ENCODE measurements at places on chromosomes 16 and 17.
A peak's percentile ranks its signal among the peaks of the same experiment; 100 is the strongest.

- DNase-seq = no peak
Observed at GRCh38 chr16:55039511-55039910, 108.8 kb downstream of the IRX5 start.

DNA sequence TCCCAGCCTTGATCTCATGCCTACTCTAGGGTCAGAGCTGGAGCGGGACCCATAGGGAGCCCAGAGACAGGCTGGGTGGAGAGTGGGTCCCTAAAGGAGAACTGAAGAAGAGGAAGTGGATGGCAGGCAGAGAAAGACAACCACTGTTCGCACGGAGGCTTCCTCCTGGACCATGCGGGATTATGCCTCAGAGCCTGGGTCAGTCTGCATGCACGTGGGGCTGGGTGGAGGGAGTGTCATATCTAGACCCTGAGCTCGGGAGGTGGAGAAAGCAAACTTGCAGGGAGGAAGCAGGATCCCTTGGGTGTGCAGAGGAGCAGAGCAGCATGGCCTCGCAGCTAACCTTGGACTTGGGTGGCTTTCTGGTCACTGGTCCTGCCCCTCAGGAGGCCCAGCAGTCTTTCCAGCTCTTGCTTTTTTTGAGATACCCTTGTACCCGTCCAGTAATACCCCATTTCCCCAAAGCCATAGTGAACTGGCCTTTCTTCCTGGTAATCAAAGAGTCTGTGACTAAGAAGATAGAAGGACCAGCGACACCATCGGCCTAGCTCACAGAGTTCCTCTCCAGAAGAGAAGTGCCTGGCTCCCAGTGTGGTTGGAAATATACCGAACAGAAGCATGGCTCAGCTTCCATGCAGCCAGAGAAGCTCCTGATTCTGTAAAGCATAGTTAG, 344.2 kb downstream of the CPPED1 start:
- DNase-seq = no peak

DNA sequence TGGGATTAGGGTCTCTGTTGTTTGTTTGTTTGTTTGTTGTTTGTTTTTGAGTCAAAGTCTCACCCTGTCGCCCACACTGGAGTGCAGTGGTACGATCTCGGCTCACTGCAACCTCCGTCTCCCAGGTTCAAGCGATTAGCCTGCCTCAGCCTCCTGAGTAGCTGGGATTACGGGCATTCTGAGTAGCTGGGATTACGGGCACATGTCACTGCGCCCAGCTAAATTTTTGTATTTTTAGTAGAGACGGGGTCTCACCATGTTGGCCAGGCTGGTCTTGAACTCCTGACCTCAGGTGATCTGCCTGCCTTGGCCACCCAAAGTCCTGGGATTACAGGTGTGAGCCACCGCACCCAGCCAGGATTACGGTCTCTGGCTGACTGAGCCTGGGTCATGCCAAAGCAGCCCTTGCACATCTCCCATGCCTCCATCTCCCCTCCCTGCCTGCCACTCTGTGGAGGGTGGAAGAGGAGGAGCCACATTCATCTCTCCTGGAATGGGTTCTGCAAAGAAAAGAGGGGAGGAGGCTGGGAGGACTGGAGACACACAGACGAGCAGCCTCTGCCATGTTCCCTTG, 59.2 kb downstream of the BEAN1 start:
- DNase-seq = no peak

DNA sequence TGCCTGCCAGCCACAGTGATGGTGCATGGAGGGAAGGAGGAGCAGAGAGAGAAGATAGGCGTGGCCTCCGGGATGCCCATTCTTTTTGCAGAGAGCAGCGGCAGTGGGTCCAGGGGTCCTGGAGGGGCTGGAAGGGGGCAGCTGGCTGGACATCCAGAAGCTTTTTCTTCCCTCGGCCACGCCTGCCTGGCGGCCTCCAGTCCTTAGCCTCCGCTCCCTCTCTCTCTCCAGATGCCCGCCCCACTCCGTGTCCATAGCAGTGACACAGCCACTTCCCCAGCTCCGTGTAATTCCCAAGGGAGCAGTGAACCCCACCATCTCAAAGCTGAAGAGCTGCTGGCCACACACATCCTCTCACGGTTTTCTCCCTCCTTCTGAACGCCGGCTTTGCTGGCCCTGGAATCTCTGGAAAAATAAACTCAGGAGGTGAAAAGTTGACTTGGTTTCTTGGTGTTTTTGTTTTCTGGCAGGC, 26.3 kb upstream of the CDC42EP4 start:
- DNase-seq = no peak

GRCh38 chr17:11823862-11824261, 173.4 kb downstream of the ZNF18 start:
- DNase-seq = no peak

DNA sequence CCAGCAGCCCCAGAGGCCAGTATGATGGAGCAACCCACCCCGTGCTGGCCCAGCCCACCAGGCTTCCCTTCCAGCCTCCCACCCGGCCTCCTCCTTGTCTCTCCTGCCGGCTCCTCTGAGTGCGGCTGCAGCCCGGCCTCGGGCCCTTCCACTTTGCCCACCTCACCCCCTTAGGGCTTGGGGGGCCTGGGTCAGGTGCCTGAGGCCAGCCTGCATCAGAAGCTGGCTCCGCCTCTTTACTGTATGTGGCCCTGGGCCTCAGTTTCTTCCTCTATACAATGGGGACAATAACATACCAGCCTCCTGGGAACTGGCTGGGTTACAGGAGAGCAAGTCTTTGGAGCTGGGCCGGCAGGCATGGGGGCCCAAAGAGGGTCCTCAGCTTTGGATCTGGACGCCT, 221.1 kb upstream of the CIBAR2 start:
- no peak for DNase-seq

- peak; percentile 46 for DNase-seq
Observed at GRCh38 chr17:66677201-66677981, 157.5 kb upstream of the CACNG5 start.
